ENCODE measurements at places on chromosomes 16 and 17. TPM values are rescaled to one million over a fixed set of nuclear protein-coding genes. Genes with fewer than 3 reads are reported as not detected.

Gene SLC13A2
- total RNA-seq = 0.29 TPM

Gene SPEM1
- total RNA-seq = not detected

GRCh38 chr16:84827131-84827574, 7.4 kb downstream of the CRISPLD2 start:
- no peak overlapping the region for H3K27ac ChIP-seq
- no peaks in the 10 kb centered on the region for H3K36me3 ChIP-seq
- peaks cover 41% of the 10 kb centered on the region for H3K27me3 ChIP-seq
- no peaks in the 10 kb centered on the region for H3K4me1 ChIP-seq
- H3K4me3 ChIP-seq = no peak overlapping the region

DNA sequence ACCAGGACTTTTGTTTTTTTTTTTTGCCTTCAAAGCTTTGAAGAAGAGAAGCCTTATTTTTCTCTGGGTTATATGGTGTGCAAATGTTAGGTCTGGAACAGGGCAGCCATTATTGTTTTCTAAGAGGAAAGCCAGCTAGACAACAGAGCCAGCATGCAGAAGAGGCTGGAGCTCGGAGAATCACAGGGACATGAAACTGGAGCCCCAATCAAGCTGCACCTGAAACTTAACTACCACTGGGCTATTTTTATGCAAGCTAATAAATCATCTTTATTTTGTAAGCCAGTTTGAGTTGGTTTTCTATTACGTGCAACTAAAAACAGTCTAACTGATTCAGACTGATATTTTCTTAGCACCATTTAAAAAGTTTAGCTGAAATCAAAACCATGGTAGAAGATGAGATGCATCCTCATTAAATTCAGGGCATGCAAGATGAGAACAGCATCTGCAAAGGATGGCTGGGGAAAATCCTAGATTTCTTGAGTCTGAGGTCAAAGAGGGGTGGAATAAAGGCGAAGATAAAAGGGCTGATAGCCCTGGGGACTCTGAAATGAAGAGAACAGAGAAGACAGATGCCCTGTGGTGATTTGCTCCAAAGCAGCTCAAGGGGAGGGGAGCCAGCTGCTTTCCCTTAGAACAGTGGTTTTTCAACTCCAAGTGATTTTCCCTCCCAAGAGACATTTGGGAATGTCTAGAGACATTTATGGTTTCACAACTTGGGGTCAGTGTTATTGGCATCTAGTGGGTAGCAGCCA, 177.1 kb upstream of the WSCD1 start:
- no peak for DNase-seq
- H3K27ac ChIP-seq = no peak overlapping the region
- H3K36me3 ChIP-seq = no peaks in the 10 kb centered on the region
- H3K4me3 ChIP-seq = no peak overlapping the region
- H3K27me3 ChIP-seq = peaks cover 19% of the 10 kb centered on the region
- peaks cover 6% of the 10 kb centered on the region for H3K4me1 ChIP-seq

GRCh38 chr17:40312893-40313667, 4.1 kb downstream of the RARA start:
- no peaks in the 10 kb centered on the region for H3K27me3 ChIP-seq
- peaks cover 66% of the 10 kb centered on the region for H3K4me1 ChIP-seq
- no peak for DNase-seq

DNA sequence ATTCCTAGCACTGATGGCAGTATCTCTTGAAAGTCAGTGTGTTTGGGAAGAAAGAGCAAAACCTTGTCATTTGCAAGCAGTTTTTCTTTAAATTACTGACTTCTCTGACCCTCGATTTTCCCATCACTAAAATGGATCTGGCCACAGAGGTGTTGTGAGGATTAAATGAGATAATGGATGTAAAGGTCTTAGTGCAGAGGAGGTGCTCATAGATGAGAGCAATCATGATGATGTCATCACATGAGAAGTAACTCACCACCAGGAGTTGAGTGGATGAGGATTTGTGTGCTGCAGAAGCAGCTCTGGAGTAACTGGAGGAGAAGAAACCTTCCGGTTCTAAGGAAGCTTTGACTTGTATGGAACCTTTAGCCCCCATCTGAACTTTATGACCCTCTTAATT, 30.6 kb downstream of the PITPNM3 start:
- no peak overlapping the region for H3K4me3 ChIP-seq
- H3K27me3 ChIP-seq = peaks cover 2% of the 10 kb centered on the region
- no peak for DNase-seq

- DNase-seq = no peak
- H3K27me3 ChIP-seq = no peaks in the 10 kb centered on the region
- H3K36me3 ChIP-seq = peaks cover 26% of the 10 kb centered on the region
- H3K4me1 ChIP-seq = peaks cover 21% of the 10 kb centered on the region
- H3K4me3 ChIP-seq = no peak overlapping the region
These were observed 13.1 kb downstream of the CFAP20 start for GRCh38 chr16:58116081-58116480.

Gene PIGS
- total RNA-seq = 68.2 TPM

GRCh38 chr17:50163843-50164696, 1.7 kb upstream of the SGCA start:
- no peak overlapping the region for H3K27ac ChIP-seq
- DNase-seq = no peak
- H3K4me3 ChIP-seq = no peak overlapping the region

Gene CCDC144A
- 1.2 TPM for total RNA-seq

Gene FAM20A
- total RNA-seq = 13.7 TPM

Gene PRSS33
- 0.27 TPM for total RNA-seq

DNA sequence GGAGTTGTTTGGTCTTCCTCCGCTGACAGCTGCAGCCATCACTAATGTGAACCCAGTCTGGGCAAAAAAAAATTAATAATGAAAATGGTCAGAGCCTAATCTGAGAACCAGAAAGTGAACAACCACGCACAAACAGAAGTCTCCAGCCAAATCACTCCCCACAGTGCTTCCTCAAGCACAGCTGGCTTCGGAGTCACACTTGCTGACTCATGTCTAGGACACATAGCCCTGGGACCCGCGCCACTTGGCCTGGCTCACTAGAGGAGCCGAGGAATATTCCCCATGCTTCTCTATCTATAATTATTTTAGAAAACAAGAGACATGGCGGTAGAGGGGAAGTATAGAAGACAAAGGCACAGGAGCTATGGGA, 109.1 kb downstream of the ZFHX3 start:
- H3K4me3 ChIP-seq = no peak overlapping the region
- peaks cover 56% of the 10 kb centered on the region for H3K4me1 ChIP-seq
- DNase-seq = no peak
- peaks cover 19% of the 10 kb centered on the region for H3K36me3 ChIP-seq
- no peaks in the 10 kb centered on the region for H3K27me3 ChIP-seq

GRCh38 chr17:59391021-59391420, 59.6 kb downstream of the YPEL2 start:
- peak overlapping the region; percentile 59 for H3K27ac ChIP-seq
- H3K4me3 ChIP-seq = no peak overlapping the region
- no peaks in the 10 kb centered on the region for H3K27me3 ChIP-seq

DNA sequence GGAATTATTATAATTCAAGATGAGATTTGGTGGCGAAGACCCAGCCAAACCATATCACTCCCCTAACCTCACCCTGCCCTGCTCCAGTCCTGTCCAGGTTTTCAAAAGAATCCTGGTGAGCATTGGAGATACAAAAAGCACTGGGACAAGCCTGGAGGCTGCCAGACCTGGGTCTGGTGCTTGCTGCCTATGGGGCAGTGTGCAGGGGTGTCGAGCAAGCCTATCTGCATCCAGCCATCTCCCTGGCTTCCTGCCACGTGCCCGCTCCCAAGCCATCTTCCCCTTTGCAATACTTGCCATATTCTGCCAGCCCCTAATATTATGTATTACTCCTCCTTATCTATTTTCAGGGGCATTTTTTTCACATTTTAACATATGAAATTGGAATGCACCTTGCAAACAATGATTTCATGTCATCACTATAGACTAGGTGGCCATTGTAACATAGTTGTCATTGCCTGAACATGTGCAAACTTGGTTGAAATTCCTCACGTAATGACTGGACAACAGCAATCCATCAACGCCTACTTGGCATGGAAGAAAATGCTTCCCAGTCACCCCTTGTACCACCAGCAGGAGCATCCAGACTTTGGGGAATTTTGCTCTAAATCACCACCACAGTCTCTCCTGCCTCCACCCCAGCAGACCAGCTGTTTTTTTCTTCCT, 8.1 kb upstream of the KDM8 start:
- H3K27ac ChIP-seq = peak overlapping the region; percentile 45
- no peaks in the 10 kb centered on the region for H3K36me3 ChIP-seq
- no peaks in the 10 kb centered on the region for H3K27me3 ChIP-seq
- DNase-seq = no peak
- H3K4me3 ChIP-seq = no peak overlapping the region

Gene ZNF319
- total RNA-seq = 14.9 TPM

DNA sequence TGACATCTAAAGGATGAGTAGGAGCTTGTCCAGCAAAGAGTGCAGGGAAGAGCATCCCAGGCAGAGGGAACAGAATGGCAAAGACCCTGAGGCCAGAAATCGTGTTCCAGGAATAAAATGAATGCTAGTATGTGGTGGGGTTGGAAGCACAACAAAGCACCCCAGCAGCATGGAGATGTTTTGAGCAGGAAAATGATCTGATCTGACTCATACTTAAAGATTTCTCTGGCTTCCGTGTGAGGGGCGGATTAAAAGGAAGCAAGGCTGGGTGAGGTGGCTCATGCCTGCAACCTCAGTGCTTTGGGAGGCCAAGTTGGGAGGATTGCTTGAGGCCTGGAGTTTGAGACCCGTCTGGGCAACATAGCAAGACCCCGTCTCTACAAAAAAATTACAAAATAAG, 2.3 kb downstream of the SLC5A11 start:
- H3K27ac ChIP-seq = no peak overlapping the region
- peaks cover 4% of the 10 kb centered on the region for H3K4me1 ChIP-seq
- no peaks in the 10 kb centered on the region for H3K27me3 ChIP-seq
- DNase-seq = no peak
- H3K36me3 ChIP-seq = no peaks in the 10 kb centered on the region

GRCh38 chr16:16137110-16137509, 86.2 kb downstream of the ABCC6 start:
- H3K36me3 ChIP-seq = peaks cover 24% of the 10 kb centered on the region
- DNase-seq = no peak
- H3K4me1 ChIP-seq = no peaks in the 10 kb centered on the region

GRCh38 chr17:81821603-81822311, 11.3 kb downstream of the MCRIP1 start:
- H3K27ac ChIP-seq = no peak overlapping the region
- H3K27me3 ChIP-seq = peaks cover 10% of the 10 kb centered on the region
- no peak overlapping the region for H3K4me3 ChIP-seq
- no peak for DNase-seq
- peaks cover 2% of the 10 kb centered on the region for H3K36me3 ChIP-seq
- peaks cover 5% of the 10 kb centered on the region for H3K4me1 ChIP-seq

DNA sequence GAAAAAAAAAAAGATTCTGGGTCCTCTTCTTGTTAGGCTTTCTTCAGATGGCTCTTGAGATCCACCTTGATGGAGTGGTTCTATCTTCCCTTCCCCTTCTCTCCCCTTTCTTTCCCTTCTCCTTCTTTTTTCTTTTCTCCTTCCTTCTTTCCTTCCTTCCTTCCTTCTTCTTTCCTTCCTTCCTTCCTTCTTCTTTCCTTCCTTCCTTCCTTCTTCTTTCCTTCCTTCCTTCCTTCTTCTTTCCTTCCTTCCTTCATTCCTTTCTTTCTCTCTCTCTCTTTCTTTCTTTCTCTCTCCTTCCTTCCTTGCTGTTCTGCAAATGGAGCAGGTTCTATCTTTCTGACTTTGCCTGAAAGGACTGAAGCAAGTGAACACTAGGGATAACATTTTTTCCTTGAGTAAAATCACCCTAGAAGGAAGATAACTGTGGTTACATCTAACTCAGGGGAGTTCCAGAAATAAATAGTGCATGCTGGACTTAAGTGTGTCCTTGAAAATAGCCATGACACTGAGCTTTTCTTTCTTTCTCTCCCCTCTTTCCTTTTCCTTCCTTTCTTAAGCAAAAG, 68.8 kb upstream of the SEC14L1 start:
- DNase-seq = no peak
- no peak overlapping the region for H3K4me3 ChIP-seq
- H3K27ac ChIP-seq = no peak overlapping the region
- H3K4me1 ChIP-seq = peaks cover 3% of the 10 kb centered on the region
- no peaks in the 10 kb centered on the region for H3K36me3 ChIP-seq
- peaks cover 45% of the 10 kb centered on the region for H3K27me3 ChIP-seq

GRCh38 chr17:31570951-31571892, 179.7 kb downstream of the RAB11FIP4 start:
- peak overlapping the region; percentile 82 for H3K27ac ChIP-seq
- H3K4me1 ChIP-seq = peaks cover 23% of the 10 kb centered on the region
- no peak overlapping the region for H3K4me3 ChIP-seq
- H3K27me3 ChIP-seq = no peaks in the 10 kb centered on the region
- no peaks in the 10 kb centered on the region for H3K36me3 ChIP-seq

DNA sequence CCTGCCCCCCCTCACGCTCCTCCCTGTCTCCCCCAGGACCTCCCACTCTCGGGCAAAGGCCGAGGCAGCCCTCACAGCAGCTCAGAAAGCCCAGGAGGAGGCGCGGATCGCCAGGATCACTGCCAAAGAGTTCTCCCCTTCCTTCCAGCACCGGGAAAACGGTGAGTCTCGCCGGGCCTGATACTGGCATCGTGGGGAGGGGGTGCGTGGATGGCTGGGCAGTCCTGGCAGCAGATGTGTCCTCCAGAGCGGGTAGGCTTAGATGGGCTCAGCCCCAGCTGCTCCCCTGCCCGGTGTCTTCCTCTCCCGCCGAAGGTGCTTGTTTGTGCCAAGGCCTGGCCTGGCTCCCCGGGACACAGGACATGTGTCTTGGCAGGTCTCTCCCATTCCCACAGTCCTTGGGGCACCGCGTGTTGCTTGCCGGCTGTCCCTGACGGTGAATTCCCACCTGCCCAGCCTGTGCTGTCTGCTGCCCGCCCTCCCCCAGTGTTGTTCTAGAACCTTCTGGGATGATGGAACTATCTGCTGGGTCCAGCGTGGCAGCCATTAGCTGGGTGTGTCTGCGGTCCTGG, 81.6 kb downstream of the KLHDC4 start:
- H3K4me1 ChIP-seq = no peaks in the 10 kb centered on the region
- H3K36me3 ChIP-seq = no peaks in the 10 kb centered on the region
- no peak for DNase-seq
- peak overlapping the region; percentile 16 for H3K27ac ChIP-seq
- no peak overlapping the region for H3K4me3 ChIP-seq
- H3K27me3 ChIP-seq = no peaks in the 10 kb centered on the region

- peaks cover 22% of the 10 kb centered on the region for H3K36me3 ChIP-seq
- H3K4me1 ChIP-seq = peaks cover 2% of the 10 kb centered on the region
- no peak overlapping the region for H3K27ac ChIP-seq
- H3K4me3 ChIP-seq = no peak overlapping the region
These were observed 80.9 kb upstream of the ZNF750 start for GRCh38 chr17:82920715-82921114.

Gene STAT3
- 42.2 TPM for total RNA-seq

Gene OR4D1
- total RNA-seq = not detected

Gene WSB1
- 468 TPM for total RNA-seq

DNA sequence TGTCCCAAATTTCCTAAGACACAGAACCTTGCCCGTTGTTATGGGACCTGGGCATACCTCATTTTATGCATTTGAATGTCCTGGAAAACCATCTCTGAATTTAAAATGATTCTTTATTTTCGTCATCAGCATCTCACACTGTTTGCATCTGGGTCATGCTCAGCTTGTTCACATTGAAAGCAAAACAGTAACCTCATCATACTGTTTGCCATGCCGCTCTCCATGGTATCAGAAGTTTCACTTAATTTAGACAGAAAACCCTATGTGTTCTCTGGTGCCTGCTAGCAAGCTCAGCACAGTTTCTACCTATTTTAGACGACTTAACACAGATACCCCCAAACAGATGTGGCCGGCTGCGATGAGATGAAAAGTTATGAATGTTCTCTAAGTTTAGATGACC, 292.1 kb downstream of the SNX29 start:
- H3K27me3 ChIP-seq = no peaks in the 10 kb centered on the region
- no peak for DNase-seq
- no peak overlapping the region for H3K27ac ChIP-seq

Gene CD300E
- total RNA-seq = not detected

GRCh38 chr16:30896261-30896888, at the start of gene CTF1:
Gene CTF1 (plus strand): TSS chr16:30896614. CDS start chr16:30896644, 30 bp downstream.
- H3K4me1 ChIP-seq = peaks cover 29% of the 10 kb centered on the region
- H3K4me3 ChIP-seq = peak within 1 kb of the TSS; percentile 86
- DNase-seq = peak; percentile 65
- peak within 1 kb of the TSS; percentile 99 for H3K27ac ChIP-seq
- H3K27me3 ChIP-seq = no peaks in the 10 kb centered on the region
